ENCODE measurements at places on chromosomes 1 and 21. TPM values are rescaled to one million over a fixed set of nuclear protein-coding genes. Genes with fewer than 3 reads are reported as not detected.

Gene CFAP141
- not detected for polyA plus RNA-seq

Gene KRTAP19-5
- polyA plus RNA-seq = not detected

Gene ZNF697
- 10.8 TPM for polyA plus RNA-seq

Gene GPX7
- 136 TPM for polyA plus RNA-seq

Gene FCRL5
- polyA plus RNA-seq = not detected

Gene ANKRD35
- polyA plus RNA-seq = 2.7 TPM

- DNase-seq = no peak
Measured at GRCh38 chr1:95223110-95223509, 10.9 kb upstream of the RWDD3 start.

DNA sequence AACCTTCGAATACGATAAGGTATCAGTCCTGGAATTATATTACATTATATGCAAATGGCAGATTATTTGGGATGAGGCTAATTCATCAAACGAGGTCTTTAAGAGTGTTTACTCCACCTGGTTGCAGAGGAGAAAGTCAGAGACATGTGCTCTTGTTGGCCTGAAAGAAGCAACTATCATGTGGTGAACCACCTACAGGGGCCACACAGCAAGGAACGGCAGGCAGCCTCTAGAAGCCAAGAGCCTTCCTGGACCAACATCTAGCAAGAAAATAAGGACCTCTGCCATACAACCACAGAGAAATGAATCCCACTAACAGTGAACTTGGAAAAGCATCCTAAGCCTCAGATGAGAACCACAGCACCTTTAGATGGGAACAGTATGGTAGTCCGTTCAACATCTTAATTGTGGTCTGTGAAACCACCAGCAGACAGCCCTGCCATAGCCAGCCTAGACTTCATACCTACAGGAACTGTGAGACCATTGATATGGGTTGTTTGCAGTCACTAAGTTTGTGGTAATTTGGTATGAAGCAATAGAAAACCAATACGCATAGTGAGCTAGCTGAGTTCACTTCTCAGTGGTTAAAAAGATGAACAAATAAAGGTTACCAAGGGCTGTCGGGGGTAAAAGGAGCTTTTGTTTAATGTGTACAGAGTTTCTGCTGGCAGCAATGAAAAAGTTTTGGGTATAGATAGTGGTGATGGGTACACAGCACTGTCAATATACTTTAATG, 345.7 kb upstream of the RUNX1 start:
- no peak for DNase-seq

GRCh38 chr21:34974162-34974981, 74.7 kb downstream of the RUNX1 start:
- no peak for DNase-seq

- no peak for DNase-seq
Measured at GRCh38 chr1:99992044-99992722, 22.4 kb downstream of the SLC35A3 start.

- DNase-seq = peak; percentile 52
Measured at GRCh38 chr1:54927472-54928240, 40.7 kb upstream of the DHCR24 start.

GRCh38 chr1:115089420-115090185, at the start of gene TSPAN2:
TSPAN2 (minus strand) TSS chr1:115089503; CDS start chr1:115089432, 71 bp downstream.
- no peak for DNase-seq

GRCh38 chr21:28554660-28555475, 437.8 kb downstream of the LTN1 start:
- no peak for DNase-seq

- DNase-seq = no peak
Measured at GRCh38 chr1:7868070-7868780, 15.4 kb upstream of the UTS2 start.

DNA sequence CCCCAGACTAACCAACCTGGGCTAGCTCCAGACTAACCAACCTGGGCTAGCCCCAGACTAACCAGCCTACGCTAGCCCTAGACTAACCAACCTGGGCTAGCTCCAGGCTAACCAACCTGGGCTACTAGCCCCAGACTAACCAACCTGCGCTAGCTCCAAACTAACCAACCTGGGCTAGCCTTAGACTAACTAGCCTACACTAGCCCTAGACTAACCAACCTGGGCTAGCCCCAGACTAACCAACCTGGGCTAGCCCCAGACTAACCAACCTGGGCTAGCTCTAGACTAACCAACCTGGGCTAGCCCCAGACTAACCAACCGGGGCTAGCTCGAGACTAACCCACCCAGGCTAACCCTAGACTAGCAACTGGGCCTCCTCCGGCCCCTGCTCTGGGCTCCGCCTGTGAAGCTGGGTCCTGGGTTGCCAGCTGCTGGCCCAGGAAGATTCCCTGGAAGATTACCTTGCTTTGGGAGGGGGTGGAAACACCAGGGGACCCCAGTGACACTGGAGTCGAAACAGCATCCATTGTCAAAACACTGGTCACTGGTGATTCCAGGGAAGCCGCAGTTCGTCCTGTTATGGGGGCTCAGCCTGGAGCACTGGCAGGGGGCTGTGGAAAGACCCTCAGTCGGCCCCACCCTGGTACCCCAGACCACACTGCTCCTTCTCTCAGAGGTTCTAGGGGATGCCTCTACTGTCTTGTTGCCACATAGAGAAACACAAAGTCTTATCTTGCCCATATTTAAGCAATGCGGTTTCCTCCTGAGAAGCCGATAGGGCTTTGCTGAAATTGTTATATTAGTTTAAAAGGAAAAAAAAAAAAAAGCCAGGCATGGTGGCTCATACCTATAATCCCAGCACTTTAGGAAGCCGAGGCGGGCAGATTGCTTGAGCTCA, 1.1 kb downstream of the TFF2 start:
- no peak for DNase-seq

- no peak for DNase-seq
Measured at GRCh38 chr1:43590388-43590925, 59.5 kb upstream of the KDM4A start.

DNA sequence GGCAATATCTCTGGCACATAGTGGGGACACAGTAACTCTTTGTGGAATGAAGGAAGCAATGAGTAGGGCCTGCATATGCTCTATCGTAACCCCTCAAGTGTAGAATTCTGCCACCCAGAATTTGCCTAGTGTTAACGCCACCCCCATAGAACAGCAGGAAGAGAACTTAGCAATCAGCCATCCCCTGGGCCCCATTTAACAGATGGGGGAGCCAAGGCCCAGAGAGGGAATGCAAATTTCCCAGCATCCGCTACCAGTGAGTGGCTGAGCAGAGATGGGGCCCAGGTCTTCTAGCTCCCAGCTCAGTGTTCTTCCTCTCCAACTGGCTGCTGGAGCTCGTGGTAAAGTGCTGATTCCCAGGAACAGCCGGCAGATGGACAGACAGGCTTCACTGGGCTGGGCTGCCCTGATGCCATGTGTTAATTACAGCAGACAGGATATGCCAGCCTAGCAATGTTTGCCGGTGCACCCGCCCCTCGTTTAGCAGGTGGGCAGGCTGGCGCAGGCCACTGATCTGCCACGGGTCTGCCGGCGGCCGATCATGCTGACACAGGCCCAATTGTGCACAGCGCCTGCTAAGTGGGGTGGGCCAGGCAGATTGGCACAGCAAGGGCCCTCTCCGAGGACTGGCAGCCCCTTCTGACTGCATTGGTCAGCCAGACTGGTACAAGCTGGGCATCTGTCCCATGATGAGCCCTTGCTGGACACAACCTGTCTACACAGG, 171.9 kb downstream of the IGSF21 start:
- DNase-seq = no peak

DNA sequence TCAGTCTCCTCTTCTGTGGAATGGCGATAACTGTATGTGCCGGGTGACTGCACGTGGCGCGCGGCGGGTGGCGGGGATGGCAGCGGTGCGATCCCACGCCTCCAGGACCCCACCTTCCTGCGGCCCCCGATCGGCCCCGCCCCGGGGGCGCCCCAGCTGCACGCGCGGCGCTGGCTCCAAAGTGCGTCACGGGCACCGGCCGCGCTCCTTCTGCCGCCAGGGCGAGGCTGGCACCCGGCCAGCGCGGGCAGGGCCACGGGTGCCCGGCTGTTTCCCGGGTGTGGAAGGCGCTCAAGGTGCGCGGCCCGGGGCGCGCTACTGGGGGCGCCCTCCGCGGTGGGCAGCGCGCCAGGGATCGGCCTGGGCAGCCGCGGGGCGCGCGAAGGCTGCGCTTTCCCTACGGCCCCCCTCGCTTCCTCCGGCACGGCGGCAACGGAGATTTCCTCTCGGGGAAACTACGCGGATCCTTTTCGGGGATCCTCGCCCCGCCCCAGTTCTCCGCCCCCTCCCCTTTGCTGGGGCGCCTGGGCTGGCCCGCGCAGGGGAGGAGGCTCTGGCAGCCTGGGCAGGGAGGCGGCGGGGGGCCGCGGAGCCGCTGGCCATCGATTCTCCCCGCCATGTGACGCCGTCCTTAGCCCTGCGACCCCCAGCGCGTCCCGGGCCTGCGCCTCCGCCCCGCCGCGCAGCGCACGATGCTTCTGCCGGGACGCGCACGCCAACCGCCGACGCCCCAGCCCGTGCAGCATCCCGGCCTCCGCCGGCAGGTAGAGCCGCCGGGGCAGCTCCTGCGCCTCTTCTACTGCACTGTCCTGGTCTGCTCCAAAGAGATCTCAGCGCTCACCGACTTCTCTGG, at the start of gene EVA1C:
Gene EVA1C (plus strand): TSS at position 545 of the 853 bp plus-strand sequence. CDS start 148 bp downstream, at position 693.
- DNase-seq = peak; percentile 28

All from hindlimb muscle (tissue), 1 donor.